ENCODE measurements at places on chromosomes 11 and 22.

GRCh38 chr22:35375031-35375430 lies 5.9 kb upstream of the HMOX1 start:
- no peak for DNase-seq

GRCh38 chr11:66280428-66280827 lies 2.5 kb downstream of the CNIH2 start:
- DNase-seq: no peak

- no peak for DNase-seq
Measured at GRCh38 chr11:13152736-13153541, 124.7 kb upstream of the BMAL1 start.

DNA sequence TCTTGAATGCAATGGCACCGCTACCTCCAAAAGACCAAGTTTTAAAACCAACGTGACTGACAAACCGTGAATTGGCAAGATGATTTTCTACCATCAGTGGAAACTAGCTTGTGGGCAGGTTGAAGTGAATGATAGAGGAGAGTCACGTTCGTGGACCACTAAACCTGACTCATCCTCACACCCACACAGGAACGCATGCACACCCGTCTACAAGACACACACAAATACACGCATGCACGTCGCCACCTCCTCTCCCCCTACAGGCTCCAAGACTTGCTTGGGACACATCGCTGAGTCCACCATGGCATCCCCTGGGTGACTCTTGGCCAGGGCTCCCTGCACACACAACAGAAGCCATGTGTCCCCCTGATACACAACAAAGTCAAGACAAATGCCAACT lies 14.4 kb downstream of the TMPRSS6 start:
- no peak for DNase-seq

DNA sequence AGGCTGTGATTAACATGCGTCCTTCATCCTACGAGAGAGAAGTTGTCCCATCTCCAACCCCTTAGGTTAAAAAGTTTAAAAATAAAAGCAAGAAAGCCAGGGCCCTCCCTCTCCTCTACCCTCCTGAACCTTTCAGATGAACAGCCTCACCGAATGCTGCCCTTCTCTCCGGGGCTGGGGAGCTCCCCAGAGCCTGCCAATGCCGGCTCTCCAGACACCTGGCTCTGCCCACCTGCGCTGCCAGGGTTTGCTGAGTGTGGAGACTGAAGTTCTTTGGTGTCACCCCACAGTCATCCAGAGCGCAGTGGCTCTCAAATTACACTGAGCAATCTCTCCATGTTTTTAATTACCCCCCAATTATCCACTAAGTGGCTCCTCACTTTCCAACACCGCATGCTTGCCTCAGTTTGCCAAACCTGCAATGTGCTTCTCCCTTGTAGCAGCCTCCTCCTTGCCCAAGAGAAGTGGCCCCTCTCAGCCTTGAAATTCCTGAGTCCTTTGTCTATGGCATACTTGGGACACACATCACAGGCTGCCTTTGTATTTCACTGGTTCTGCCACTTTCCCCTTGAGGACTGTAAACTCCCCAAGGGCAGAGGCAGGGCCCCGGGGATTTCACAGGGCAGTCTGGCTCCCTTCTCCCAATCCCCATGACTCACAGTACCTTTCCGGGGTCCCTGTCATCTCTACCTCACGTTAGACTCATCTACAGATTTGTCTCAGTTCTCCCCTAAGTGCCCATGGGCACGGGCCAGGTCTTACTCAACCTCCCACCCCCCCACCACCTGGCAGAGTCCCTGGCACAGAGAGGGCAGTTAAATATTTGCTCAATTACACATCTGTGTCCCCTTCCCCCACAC lies 2.0 kb downstream of the MYH9 start:
- DNase-seq: no peak

- peak; percentile 10 for DNase-seq
Measured at GRCh38 chr11:134360050-134360835, 28.5 kb downstream of the GLB1L2 start.

DNA sequence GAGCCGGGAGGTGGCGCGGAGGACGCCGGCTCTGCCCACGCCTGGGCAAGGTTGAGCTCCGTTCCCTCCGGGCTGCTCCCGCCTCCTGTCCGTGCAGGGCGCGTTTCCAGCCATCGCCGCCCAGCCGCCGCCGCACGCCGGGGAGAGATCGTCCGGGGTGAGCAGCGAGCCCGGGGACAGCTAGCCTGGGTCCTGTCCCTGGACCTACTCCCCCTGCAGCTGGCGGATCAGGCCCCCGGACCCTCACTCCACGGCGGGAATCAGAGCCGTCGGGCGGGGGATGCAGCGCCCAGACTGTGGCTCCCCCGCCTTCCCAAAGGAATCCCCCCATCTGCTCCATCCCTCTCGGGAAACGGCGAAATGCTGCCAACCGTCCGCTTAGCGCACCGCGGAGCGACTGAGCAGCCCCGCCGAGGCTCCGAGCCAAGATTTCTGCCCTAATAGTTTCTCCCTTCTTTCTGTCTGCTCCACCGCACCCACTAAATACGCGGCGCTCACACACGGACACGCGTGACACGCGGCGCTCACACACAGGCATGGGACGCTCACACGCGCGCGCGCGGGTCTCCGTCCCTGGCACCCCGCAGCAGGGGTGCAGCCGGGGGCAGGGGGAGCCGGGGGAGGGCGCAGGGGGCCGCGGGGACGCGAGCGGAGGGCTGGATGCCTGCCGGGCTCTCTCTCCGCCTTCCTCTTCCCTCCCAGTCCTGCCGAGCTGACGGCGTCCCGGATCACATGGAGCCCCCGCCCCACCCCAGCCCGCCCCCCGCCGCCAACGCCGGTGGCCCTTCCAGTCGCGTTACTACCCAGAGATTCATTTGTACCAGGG lies at the start of gene KCNJ5:
Gene KCNJ5, plus strand, starts transcription at position 814 of the 826 bp plus-strand sequence. CDS start 19,918 bp downstream, outside the sequence.
- no peak for DNase-seq

GRCh38 chr22:47034905-47035419 lies 272.5 kb downstream of the TBC1D22A start:
- DNase-seq: no peak

GRCh38 chr22:19865141-19865829 lies 10.6 kb upstream of the GNB1L start:
- DNase-seq: no peak

DNA sequence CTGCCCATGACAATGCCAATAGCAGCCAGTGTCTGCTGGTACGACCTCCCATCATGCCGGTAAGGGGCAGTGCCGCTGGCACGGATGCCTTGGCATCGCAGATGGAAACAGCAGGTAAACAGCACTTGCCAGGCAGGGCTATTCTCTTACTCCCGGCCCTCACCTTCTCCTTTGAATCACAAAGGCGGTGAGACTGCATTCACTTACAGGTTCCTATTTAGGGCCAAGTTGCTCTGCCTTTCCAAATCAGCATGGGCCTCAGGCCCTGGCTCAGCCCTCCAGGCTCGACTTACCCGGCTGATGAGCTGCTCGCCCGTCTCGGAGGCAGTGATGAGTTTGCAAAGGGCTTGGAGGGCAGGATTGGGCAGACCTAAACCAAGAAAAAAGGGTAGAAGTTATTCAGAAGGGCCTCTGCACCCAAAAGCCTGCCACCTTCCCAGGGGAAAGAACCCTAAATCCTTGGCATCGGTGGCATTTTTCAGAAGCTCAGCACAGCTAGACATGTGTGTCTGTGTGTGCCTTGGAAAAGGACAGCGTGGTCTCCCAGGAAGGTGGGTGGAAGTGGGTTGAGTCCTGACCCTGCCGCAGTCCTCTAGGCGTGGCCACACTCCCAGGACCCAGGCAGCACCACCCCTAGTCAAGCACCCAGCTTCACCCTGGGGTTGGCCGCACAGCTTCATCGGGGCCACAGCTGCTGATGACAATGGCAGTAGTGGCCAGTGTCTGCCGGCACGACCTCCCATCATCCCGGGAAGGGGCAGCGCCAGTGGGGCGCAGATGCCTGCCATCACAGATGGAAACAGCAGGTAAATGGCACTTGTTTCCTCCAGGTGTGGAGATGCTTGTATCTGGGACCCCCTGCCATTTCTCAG lies 73.5 kb upstream of the PITPNB start:
- DNase-seq: no peak

DNA sequence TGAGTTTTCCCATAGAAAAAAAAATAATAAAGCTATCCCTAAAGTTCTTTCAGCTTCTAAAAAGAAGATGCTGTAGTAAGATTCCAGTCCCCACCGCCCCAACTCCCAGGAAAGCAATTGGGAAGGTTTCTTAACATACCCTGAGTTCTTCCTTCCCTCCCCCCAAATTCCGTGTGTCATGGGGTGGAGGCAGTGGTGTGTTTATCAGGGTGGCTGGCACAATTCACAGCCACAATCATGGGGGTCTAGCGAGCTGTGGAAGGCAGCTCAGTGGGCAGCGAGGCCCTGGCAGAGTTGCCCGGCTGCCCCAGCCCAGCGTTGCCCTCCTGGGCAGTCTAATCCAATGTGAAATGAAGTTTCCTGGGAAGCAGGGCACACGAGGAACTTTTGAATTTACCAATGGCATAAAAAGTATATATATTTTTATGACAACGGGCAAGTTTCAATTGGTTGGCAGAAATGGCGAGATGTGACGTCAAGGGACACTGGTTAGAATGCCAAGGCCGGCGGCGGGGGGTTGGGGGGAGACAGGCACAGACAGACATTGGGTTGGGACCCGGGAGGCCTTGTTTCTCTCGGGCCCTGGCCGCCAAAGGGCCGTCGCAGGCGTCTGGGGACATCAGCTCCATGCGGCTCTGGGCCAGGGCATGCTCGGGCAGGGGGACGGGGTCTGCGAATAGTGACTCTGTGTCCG lies 80.7 kb upstream of the PPARA start:
- DNase-seq: peak; percentile 68

DNA sequence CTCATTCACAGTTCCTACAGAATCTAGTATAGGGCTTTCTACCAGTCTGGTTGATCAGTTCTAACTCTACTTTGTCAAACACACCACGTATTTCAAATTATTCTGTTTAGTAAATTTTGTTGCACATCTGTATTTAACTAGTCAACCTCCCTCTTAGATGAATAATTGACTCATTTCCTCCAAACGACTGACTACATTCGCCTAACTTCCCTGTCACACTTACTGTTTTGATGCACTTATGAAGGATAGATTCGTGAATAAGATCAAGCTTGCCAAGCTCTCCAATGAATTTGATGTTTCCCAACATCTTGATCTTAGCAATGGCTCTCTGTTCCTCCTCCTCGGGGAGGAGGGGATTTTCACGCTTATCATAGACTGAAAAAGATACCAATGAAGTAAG lies 5.0 kb downstream of the EIF4G2 start:
- DNase-seq: no peak

DNA sequence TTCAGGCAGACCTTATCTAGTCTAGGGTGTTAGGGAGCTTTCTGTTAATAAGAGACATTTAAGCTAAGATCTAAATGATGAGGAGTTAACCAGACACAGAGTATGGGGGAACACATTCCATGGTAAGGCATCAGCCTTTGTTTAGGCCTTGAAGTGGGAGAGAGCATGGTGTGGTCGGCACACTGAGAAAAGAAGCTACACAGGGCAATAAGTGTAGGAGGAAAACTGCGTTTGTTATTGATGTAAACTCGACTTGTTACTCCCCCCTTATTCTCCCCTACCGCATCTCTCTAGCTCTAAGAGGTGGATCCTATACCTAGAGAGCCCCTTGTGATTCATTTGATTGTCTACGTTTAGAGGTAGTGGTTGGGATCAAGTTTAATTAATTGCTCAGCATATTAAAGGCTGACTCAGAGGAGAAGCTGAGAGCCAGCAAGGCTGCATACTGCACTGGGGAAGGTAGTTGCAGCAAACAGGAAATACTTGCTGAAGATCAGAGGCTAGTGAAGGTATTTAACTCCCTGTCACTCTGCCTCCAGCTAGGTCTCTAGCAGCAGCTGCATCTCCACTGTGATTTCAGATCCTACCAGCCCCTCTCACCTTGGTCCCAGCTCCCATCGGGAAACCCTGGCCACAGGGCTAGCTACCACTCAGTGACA lies 86.8 kb upstream of the TEAD1 start:
- no peak for DNase-seq

DNA sequence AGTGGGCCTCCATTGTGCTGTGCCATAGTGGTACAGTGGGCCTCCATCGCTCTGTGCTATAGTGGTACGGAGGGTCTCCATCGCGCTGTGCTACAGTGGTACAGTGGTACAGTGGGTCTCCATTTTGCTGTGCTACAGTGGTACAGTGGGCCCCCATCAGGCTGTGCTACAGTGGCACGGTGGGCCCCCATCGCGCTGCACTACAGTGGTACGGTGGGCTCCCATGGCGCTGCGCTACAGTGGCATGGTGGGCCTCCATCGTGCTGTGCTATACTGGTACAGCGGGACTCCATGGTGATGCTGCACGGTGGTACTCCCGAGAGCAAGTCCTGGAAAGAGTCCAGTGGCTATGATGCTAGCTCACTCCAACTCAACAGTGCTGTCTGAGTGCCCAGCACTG lies 51.8 kb downstream of the SCUBE1 start:
- DNase-seq: no peak
